Activated CD8-positive, alpha-beta T cell treated with anti-CD3 and anti-CD28 coated beads for 36 hours (primary cell): ENCODE measurements at places on chromosomes 4 and X. TPM values are rescaled to one million over a fixed set of nuclear protein-coding genes. Genes with fewer than 3 reads are reported as not detected.
A peak's percentile ranks its signal among the peaks of the same experiment; 100 is the strongest.

- no peak for DNase-seq
- H3K27ac ChIP-seq = no peak overlapping the region
- H3K27me3 ChIP-seq = no peaks in the 10 kb centered on the region
Observed at GRCh38 chr4:59772641-59773139, 1427.4 kb upstream of the ADGRL3 start.

RBMXL3 gene
- not detected for total RNA-seq

POLN gene
- total RNA-seq = 2.9 TPM

- no peaks in the 10 kb centered on the region for H3K36me3 ChIP-seq
- H3K4me3 ChIP-seq = no peak overlapping the region
- H3K27me3 ChIP-seq = no peaks in the 10 kb centered on the region
Observed at GRCh38 chr4:167383291-167383690, 149.0 kb upstream of the SPOCK3 start.

DDX53 gene
- not detected for total RNA-seq

- H3K36me3 ChIP-seq = peaks cover 18% of the 10 kb centered on the region
- no peaks in the 10 kb centered on the region for H3K27me3 ChIP-seq
- no peak overlapping the region for H3K4me3 ChIP-seq
- peaks cover 9% of the 10 kb centered on the region for H3K4me1 ChIP-seq
Observed at GRCh38 chr4:39004758-39005157, 27.5 kb downstream of the TMEM156 start.

UVSSA gene
- 18.6 TPM for total RNA-seq

GRCh38 chr4:6689506-6689960 is 4.1 kb upstream of the S100P start:
- H3K4me3 ChIP-seq = peak overlapping the region; percentile 74
- H3K27ac ChIP-seq = peak overlapping the region; percentile 93
- peaks cover 75% of the 10 kb centered on the region for H3K4me1 ChIP-seq

CSTF2 gene
- 43.5 TPM for total RNA-seq
